ENCODE measurements at places on chromosomes 2 and 18.

- no peak for DNase-seq
These were observed 434.8 kb upstream of the SLC8A1 start for GRCh38 chr2:40886655-40887054.

DNA sequence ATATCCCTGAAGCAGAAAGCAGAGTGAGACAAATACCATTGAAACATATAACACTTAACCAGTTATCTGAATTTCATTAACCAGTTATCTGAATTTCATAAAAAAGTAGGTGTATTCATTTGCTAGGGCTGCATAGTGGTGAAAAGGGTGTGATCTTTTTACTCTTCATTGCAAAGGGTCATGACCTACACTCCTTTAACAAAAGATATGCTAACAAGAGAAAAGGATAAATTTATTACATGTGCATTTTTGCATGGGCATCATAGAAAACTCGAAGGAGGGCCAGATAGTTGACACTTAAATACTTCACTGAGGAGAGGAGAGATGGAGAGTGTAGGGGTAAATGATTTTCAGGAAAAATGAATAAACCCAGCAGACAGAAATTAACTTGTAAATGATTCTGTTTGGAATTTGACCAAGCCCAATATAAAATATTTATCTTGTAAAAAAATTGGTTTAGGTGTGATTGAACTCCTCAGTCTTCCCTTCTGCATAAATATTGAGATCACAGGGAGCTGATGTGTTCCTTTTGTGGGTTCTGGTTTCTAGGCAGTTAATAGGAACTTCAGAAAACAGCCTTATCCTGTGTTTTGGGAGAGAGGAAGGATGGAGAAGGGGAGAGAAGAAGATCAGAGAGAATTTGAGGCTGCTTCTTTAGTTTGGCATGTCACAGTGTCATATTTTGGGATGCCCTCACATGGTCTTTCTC lies 372.5 kb upstream of the SYT4 start:
- no peak for DNase-seq

DNA sequence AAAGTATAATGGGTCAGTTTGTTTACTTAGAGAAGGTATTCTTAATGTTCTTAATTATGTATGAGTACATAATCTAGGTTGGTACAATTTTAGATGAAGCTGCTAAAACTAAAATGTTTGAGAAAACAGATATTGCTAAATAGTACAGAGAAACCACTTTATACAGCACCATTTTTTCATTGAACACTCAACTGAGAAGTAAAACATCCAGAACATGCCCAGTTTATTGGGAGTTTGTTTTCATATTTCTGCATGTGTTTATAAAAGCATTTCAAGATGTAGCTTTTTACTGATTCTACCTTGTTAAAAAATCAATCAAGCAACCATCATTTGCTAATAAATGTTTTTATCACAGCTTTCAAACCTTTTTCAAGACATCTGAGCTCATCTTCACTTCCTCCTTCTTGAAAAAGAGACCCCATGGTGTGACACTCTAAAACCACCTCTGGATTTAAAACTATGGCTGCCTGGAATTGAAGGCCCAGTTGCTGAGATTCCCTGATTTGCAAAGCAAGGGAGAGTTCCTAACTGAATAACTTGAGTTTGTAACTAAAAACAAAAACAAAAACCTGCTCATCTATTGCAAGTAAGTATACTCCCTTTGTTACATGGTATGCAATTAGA lies 585.9 kb downstream of the ZEB2 start:
- DNase-seq = no peak

DNA sequence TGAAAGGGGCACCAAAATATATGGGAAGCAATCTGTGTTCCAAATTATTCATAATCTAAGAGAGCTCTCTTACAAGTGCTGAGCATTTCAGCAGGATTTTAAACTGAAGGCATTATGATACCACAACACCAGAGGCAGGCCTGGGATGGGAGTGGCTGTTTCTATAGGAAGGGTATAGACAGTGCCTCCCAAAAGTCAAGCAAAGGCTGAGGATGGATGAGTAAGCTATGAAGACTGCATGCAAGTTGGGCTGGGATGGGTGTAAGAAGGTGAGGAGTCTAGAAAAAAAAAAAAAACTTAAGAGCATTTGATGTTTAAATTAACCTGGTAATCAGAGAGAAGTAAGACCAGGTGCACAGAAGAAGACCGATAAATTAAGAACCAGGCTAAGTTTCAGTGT lies 132.5 kb downstream of the OSR1 start:
- no peak for DNase-seq

- DNase-seq = no peak
These were observed 720 bp upstream of the DSC2 start for GRCh38 chr18:31102941-31103340.
